Central memory CD4-positive, alpha-beta T cell (primary cell): ENCODE measurements at places on chromosomes 1 and 21.

DNA sequence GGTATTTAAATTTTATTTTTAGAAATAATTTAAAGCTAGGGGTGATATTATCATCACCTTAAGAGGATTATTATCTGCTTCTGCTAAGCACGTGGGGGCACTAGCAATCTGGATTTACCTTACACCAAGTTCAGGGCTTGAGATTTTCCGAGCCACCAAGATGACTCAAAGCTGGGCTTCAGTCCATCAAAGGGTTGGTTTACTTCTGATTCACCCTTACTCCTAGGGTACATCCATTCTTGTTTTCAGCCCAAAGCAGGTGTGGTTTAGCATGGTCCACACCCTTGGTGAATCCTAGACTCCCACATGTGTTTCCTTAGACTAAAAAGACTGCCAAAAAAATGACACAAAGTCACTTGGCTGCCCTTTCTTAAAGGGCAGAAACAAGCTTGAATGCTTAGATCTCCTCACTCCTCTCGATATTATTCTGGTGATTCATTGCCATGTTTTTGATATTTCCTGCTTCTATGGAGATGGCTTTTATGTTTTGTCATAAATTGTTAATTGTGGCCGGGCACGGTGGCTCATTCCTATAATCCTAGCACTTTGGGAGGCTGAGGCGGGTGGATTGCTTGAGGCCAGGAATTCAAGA, 9.8 kb upstream of the PRSS38 start:
- no peak for DNase-seq

- no peak for DNase-seq
These were observed 34.8 kb upstream of the PSMG1 start for GRCh38 chr21:39218082-39218409.

- DNase-seq = no peak
These were observed 775 bp upstream of the PRPF38B start for GRCh38 chr1:108691128-108691941.

DNA sequence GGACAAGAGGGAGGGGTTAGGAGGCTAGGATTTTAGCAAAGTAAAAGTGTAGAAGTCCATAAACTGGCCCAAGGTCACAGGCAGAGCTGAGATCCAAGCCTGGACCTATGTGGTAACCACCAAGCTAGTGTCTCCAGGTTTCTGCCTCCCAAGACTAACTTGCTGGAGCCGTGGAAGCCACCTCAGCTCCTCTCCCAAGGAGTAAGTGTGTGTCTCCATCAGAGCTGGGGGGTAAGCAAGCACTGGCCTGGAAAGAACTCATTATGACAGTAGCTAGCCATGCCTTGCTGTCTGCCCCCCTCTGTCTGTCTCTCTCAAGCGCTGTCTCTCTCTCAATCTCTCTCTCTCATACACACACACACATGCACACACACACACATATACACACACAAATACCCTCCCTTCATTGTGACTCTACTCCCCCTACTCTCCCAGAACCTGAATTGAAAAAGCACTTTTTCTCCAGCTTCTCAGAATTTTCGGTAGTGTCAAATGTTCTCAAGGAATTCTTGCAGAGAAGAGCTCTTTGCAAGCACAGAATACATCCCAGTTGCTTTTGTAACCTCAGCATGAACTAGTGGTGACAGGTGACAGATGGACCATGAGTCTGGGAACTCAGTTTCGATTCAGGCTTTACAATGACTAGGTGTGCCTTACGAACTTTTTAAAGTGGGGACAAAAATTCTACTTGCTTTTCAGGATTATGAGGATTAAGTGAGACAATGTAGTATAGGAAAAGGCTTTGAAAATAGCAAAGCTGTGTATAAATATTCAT, 238.0 kb upstream of the FGGY start:
- no peak for DNase-seq

GRCh38 chr1:113654883-113655282, 104.4 kb downstream of the PHTF1 start:
- no peak for DNase-seq

DNA sequence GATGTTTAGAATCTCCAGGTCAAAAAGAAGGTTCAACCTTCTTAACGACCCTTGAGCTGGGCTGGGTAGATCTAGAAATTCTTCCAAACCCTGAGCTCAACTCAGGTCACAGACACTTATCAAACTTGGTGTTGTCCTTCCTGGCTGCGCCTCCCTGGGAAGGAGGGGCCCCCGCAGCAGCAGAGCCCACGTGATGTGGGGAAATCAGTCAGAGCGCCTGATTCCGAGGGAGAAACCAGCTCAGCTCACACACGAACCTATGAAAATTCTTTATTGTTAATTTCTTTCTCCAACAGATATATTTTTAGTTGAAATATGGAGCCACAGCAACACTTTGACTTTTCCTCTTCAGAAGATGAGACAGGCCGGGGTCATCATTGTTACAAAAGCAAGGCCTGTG, 24.3 kb upstream of the CLSTN1 start:
- DNase-seq = no peak

GRCh38 chr1:159121526-159121925, 45.0 kb upstream of the AIM2 start:
- no peak for DNase-seq

- DNase-seq = no peak
These were observed 673.0 kb downstream of the USP25 start for GRCh38 chr21:16402752-16403151.

DNA sequence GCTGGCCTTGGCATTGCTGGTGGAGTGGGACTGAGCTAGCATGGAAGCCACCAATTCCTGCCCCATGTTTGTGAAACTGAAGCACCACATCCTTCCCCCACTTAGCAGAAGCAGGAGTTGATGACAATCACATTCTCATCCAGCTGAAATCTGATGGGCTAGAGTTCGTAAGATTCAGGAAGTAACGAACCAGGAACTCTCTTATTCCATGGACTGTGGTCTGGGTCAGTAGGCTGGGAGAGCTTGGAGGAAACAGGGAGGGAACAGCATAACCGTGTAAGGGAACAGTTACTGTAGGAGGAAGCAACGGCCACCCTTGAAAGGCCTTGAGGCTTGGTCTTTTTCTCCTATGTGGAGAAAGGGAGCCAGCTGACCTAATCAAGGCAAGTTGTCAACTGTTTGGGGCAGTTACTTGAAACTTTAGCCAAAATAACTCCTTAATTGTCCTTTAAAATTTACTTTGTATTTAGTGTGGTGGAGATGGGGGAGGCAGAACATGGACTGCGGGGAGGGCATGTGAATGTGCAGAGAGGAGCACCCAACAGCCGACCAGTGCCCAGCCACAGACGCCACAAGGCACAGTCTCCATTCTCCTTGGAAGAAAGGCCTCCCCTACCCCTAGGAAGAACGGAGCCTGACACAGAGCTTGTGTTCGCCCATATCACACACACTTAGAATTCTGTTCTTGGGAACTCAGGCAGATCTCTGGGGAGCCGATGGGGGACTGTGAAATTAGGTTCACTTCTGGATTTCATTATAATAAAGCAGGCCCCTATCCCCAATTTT, 2.0 kb upstream of the COQ8A start:
- DNase-seq = no peak

GRCh38 chr1:173043253-173043652, 7.5 kb downstream of the TNFSF18 start:
- DNase-seq = no peak

GRCh38 chr1:197200272-197200899, 53.9 kb upstream of the ASPM start:
- DNase-seq = peak; percentile 35

- no peak for DNase-seq
These were observed 10.7 kb downstream of the FOXO6 start for GRCh38 chr1:41371630-41372599.

- DNase-seq = peak; percentile 40
These were observed 834 bp upstream of the ELF3 start for GRCh38 chr1:202009326-202010179.

- DNase-seq = no peak
These were observed 17.1 kb upstream of the PODN start for GRCh38 chr1:53044926-53045325.

DNA sequence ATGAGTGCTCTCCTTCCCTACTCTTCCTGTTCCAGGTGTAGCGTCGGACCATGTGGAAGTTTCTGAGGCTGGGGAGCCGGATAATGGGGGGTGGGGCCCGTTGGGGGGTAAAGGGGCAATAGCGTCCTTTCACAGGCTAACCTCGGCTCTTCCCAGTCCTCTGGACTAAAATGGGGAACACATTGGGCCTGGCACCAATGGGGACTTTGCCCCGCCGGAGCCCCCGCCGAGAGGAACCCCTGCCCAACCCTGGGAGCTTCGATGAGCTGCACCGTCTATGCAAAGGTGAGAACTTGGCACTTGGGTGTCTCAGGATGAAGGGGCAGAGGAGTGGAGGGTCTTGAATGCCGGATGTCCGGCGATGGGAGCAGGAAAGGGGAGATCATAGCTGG, 456 bp downstream of the TOMM40L start:
- no peak for DNase-seq

GRCh38 chr1:1334835-1335234, 3.8 kb downstream of the TAS1R3 start:
- no peak for DNase-seq

DNA sequence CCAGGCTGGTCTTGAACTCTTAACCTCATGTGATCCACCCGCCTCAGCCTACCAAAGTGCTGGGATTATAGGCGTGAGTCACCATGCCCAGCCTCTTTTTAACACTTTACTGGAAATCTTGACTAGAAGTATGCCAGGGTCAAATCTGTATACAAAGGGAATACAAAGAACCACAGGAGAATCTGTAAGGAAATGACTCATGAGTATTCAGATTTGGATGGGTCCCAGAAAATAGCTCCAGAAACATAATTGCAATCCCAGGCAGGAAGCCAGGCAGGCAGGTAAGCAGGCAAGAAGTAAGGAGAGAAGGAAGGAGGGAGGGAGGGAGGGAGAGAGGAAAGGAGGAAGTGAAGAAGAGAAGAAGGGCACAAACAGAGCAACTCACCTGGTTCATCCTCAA, 22.8 kb upstream of the TIAM1 start:
- DNase-seq = no peak

- DNase-seq = no peak
These were observed 6.3 kb downstream of the MYOC start for GRCh38 chr1:171646249-171646560.

DNA sequence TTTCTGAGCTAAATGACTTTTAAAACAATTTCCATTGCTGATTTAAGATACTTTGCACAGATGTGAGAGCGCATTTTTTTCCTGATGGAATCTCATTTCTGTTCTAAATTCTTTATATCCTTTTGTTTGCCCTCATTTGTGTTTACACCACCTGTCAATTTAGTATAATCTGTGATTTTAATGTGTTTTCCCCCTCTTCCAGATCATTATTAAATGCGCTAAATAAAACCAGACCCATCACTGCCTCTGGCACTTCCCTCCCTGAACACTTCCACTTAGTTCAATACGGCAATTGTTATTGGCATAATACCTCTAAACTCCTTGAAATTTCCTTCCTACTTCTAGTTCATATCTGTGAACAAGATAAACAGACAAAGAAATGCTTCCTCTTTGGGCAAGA, 186.9 kb upstream of the ADGRL2 start:
- DNase-seq = no peak

- no peak for DNase-seq
These were observed 202.7 kb downstream of the PTPRU start for GRCh38 chr1:29438991-29439390.

DNA sequence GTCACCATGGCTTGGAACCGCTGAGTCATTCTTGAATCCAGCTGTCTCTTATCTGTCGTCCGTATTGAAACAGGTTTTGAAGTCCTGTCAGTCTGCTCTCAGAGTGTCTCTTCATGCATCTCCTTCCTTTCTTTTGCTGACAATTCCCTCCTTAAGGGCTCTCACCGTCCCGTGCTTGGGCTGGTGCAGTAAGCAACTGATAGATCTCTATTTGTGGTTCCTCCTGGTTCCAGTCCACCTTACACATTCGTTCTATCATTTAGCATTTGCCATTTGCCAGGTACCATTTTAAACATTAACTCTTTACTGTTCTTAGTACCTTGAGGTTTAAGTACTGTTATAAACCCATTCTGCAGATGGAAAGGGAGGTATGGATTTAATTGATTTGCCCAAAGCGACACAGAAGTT, 88.9 kb downstream of the DYRK1A start:
- DNase-seq = no peak

- DNase-seq = no peak
These were observed 4.1 kb upstream of the FCRL2 start for GRCh38 chr1:157781048-157781447.

- DNase-seq = no peak
These were observed 138.4 kb upstream of the DSCAM start for GRCh38 chr21:40985370-40985769.

- DNase-seq = no peak
These were observed 2.8 kb upstream of the SPSB1 start for GRCh38 chr1:9289711-9290485.

- DNase-seq = no peak
These were observed 2.6 kb upstream of the MFN2 start for GRCh38 chr1:11977625-11978024.
